ENCODE measurements at places on chromosomes 5 and 9. TPM values are rescaled to one million over a fixed set of nuclear protein-coding genes. Genes with fewer than 3 reads are reported as not detected.

DNA sequence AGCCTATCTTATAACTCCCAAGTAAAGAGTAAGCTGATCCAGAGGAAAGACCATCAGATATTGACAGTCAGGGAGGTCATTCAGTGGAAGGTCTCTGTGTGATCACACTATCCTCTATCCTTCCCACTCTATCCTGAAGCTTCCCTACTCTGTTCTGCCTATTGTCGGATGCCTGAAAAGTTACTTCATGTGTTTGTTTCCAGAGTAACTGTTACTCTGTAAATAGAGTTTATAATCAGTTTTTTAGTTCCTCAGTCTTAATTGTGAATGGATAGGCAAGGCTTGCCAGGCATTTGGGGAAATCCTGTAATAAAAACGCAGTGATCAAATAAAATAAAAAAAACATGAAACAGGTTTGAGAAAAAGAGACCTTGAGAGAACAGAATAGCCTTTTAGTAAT, 79.8 kb downstream of the XRCC4 start:
- DNase-seq: no peak

DNA sequence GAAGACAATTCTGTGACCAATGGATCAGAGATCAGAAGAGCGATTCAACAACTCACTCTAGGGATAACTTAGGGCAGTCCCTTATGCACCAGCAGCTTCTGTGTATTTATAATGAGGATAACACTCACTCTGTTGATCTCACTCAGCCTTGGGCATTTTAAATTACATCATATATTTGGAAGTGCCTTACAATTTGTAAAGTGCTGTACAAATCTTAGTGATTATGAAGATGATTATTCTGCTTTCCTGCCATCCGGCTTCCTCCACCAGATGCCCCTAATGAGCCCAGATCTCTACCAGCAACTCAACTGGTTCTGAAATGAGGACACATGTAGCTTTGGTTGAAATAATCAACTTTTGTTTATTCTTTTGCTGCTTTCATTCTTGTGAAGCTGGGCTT, 105.3 kb downstream of the PCSK1 start:
- DNase-seq: no peak

GRCh38 chr9:105502276-105502675, 54.4 kb downstream of the FSD1L start:
- no peak for DNase-seq

DNA sequence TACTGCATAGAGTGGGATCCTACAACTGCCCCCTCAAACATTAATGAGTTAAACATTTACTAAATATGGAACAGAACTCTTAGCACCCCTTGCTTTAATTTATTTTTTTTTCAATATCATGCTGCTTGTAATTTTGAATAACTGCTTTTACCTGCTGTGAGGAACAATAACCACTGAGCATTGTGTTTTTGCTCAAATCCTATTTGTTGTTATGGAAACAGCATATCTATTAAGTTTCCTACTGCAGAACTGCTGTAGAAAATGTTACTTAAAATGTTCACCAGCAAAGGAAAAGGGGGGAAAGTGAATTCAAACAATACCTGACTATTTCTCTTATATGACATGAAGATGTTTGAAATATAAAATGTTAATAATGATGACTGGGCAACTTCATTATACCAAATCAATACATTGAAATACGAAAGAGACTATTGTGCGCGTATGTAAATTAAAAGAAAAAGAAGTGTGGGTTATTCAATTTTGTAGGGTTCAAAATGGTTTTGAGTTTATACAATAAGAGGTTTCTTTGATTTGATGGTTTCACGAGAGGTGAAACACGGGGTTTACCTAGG, 1043.8 kb upstream of the NUDT12 start:
- DNase-seq: no peak

GRCh38 chr5:135396459-135397055, 2.5 kb downstream of the MACROH2A1 start:
- no peak for DNase-seq

Gene CBY3
- total RNA-seq: not detected

Gene RGS14
- total RNA-seq: 7.8 TPM

Gene IL9
- not detected for total RNA-seq
